ENCODE measurements at places on chromosomes 7 and 10.

- no peak for DNase-seq
Observed at GRCh38 chr10:66836057-66836456, 89.8 kb upstream of the LRRTM3 start.

- DNase-seq = no peak
Observed at GRCh38 chr10:103610921-103611511, 117.5 kb downstream of the NEURL1 start.

GRCh38 chr7:46209611-46210388 lies 288.7 kb upstream of the IGFBP3 start:
- no peak for DNase-seq

GRCh38 chr7:143047326-143047725 lies 4.8 kb upstream of the OR6V1 start:
- DNase-seq = no peak

DNA sequence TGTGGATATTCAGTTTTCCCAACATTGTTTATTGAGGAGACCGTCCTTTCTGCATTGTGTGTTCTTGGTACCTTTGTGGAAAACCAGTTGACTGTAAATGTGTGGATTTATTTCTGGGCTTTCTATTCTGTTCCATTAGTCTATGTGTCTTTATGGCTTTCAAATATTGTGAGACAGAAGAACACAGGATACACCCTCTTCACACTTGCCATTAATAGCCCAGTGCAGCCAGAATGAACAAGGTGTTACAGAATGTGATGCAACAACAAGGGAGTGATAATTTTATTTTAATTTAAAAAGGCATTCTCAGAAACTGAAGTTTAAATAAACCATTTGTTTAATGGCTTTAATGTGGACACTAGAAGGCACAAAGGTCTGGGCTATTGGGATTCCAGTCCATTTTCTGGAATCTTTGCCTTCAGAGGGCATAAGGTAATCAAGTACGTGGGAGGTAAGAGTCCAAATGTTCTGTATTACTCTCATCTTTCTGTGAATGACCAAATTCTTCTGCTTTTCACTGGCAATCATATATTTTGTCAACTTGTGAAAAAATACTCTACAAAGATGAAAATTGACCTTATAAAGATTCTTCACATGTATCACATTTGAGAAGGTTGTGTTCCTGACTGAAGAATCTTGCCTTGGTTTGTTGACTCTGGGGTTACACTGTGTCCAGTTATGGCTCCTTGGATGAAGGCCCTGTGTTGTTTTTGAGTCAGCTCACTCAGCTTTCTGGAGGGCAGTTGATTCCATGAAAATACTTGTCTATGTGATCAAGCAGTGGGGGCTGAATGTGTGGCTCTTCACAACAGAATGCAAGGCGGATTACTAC lies 962.7 kb downstream of the LRMDA start:
- DNase-seq = no peak

DNA sequence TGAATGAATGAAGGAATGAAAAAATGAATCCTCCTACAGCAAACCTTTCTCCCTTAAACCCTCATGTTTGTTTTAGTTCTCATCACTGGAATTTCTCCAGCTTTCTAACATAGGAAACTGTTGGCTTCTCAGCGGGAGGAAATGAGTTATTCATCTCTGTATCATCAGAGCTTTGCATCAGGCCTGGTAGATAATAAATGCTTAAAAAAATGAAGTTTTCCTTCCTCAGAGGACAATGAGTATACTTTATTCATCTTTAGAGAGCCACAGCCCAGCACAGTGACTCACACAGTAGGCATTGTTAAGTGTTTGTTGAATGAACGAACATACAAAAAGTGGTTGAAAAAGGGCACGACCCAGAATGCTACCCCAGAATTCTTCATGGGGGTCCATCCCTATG lies 62.6 kb downstream of the COL13A1 start:
- DNase-seq = no peak

GRCh38 chr10:33233221-33233620 lies 101.2 kb downstream of the NRP1 start:
- no peak for DNase-seq

DNA sequence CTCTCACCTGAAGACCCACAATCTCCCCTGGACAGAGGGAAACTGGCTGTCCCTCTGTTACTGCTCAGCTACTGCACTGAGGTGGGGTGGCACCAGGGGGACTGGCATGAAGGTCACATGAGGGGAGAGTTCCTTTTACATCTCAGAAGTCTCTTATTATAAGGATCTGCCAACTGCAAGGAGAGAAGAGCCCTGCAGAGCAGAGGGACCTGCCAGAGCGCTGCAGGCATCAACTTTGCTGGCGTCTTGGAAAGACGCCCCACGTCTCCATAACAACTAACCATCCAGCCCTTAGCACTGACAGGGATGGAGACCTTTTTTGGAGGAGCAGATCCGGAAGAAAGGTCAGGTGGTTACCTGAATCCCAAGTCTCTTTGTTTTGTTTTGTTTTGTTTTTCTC lies 218.6 kb downstream of the KCNMA1 start:
- no peak for DNase-seq

GRCh38 chr7:124702385-124702784 lies 63.2 kb downstream of the GPR37 start:
- no peak for DNase-seq

- no peak for DNase-seq
Observed at GRCh38 chr7:38830826-38831225, 78.2 kb downstream of the VPS41 start.

DNA sequence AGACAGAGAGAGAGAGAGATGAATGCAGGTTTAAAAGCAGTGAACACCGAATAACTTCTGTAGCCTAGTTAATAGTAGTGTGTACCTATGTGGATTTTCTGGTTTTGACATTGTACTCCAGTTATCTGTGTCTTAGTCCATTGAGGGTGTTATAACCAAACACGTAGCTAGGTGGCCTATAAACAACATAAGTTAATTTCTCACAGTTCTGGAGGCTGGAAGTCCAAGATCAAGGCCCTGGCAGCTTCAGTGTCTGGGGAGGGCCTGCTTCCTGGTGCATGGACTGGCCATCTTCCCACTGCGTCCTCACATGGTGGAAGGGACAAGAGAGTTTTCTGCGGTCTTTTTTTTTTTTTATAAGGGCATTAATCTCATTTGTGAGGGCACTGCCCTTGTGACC lies 23.5 kb downstream of the AOC1 start:
- DNase-seq = no peak

GRCh38 chr10:66180581-66181318 lies 745.1 kb upstream of the LRRTM3 start:
- peak; percentile 17 for DNase-seq

DNA sequence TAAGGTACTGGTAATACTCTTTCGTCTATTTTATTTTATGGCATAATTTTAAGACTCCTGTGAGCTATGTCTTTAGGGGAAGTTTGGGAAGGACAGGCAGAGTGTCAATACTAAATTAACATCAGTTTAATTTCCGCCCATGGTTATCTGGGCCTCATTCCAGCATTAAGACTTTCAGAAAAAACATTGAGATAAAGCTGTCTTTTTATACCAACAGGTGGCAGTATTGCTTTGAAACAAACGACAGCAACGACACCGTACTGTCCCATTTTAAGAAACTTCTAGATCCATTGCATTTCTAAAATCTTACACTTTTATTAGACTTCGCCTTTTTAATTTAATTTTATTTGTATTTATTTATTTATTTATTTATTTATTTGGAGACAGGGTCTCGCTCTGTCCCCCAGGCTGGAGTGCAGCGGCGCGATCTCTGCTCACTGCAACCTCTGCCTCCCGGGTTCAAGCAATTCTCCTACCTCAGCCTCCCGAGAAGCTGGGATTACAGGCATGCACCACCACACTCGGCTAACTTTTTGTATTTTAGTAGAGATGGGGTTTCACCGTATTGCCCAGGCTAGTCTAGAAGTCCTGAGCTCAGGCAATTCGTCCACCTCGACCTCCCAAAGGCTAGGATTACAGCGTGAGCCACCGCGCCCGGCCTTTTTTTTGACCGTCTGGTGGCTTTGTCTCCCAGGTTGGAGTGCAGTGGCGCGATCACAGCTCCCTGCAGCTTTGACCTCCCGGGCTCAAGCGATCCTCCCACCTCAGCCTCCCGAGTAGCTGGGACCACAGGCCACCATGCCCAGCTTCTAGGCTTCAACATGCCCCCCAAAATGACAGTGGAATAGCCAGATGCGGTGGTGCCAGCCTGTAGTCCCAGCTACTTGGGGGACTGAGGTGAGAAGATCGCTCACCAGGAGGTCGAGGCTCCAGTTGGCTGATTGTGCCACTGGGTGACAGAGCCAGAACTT lies 78.7 kb upstream of the C1GALT1 start:
- peak; percentile 19 for DNase-seq

- DNase-seq = no peak
Observed at GRCh38 chr10:115856580-115856979, 416.4 kb downstream of the GFRA1 start.

GRCh38 chr10:77334501-77334900 lies 303.1 kb downstream of the KCNMA1 start:
- DNase-seq = no peak

- DNase-seq = no peak
Observed at GRCh38 chr10:86782701-86783418, 26.4 kb downstream of the BMPR1A start.

DNA sequence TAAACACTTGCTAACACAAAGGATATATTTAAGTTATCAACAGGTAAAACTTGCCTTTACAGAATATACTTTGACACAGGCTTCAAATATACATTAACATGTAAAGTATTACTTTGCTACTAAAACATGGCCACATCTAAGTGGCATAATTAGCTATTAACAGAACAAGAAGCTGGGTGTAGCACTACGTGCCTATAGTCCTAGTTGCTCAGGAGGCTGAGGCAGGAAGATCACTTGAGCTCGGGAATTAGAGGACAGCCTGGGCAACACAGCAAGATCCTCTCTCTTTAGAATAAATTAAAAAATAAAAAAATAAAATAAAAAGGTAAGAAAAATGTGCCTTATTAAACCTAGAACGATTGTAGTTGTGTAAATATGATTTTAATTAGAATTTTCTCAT lies 106.6 kb downstream of the CNOT4 start:
- no peak for DNase-seq

DNA sequence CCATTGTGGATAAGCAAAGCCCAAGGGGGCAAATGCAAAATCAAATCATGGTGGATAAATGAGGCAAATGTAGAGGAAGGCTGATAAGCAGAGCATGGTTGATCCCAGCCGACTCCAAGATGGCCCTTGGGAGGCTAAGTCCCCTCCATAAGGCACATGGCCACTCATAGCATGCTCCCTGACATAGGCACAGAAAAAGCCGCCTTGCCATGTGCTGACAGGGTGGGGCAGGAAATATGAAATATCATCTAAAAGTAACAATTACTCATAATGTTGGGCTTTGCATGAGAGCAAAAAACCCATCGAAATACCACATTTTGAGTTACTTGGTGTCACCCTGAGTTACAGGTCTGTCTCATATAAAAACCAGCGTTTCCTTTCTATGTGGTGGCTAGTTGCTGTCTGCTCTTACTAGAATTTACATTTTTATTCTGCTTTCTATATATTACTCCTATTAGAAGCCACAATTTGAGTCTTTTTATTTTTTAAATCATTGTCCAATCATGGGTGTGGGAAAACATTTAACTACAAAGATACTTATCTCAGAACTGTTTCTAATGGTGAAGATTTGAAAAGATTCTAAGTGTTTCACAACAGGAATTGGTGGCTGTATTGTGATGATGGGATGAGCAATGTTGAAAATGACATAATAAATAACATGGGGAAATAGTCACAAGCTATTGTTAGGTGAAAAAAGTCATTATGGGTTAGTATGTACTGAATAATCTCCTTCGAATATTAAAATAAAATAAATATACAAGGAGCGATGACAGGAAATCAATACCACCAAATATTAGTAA lies 102.7 kb downstream of the CUBN start:
- no peak for DNase-seq

GRCh38 chr10:131944412-131944811 lies 37.3 kb downstream of the BNIP3 start:
- DNase-seq = no peak

DNA sequence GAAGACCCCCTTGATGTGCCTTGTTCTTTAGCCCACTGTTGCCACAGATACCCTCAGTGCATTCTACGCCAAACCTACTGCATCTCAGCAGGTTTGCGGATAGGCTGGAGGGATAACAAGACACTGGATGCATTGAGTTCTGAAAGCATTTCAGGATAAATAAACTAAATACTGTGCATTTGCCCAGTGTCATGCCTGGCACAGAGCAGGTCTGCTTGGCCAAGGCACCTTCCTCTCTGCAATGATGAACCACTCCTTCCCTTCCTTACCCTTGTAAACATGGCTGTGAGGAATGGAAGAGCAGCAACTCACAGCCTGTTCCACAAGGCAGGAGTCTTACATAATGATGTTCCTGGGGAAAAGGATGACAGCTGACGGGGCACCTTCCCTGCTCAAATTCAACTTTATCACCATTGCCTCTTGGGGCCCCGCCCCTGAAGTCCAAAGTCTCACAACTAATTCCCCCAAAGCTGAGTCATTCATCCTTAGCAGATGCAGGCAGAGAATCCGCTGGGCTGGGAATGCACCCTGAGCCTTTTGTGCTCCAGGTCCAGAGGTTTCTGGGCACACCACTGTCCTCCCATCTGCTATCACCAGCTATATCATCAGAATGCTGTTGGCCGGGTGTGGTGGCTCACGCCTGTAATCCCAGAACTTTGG lies 11.6 kb downstream of the DDX56 start:
- no peak for DNase-seq

- no peak for DNase-seq
Observed at GRCh38 chr10:22159979-22160378, 57.8 kb downstream of the EBLN1 start.

GRCh38 chr10:111150691-111151090 lies 73.9 kb downstream of the ADRA2A start:
- DNase-seq = no peak

- no peak for DNase-seq
Observed at GRCh38 chr10:97726636-97727178, 10.2 kb upstream of the ZFYVE27 start.

- no peak for DNase-seq
Observed at GRCh38 chr7:116812860-116813259, 49.5 kb upstream of the CAPZA2 start.

DNA sequence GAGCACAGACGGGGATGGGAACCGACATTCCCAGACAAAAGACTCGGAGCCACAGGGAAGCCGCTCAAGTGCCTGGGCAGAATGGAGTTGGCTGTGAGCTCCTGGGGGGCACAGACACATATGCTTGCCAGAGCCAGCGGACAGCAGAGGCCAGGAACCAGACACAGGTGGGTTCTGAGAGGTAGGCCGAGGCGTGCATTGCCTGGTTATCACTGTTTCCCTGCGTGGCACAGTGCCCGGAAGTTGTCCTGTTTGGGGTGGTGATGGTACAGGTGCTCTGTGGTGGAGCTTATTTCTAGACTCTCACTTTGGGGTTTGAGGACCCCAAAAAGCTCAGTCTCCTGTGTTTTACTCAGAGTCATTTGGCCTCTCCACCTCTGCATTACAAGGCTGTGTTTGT lies 2.5 kb downstream of the PALD1 start:
- no peak for DNase-seq

- DNase-seq = no peak
Observed at GRCh38 chr10:26374426-26374825, 63.7 kb upstream of the APBB1IP start.
